ENCODE measurements at places on chromosomes 6 and 20.
A peak's percentile ranks its signal among the peaks of the same experiment; 100 is the strongest.

DNA sequence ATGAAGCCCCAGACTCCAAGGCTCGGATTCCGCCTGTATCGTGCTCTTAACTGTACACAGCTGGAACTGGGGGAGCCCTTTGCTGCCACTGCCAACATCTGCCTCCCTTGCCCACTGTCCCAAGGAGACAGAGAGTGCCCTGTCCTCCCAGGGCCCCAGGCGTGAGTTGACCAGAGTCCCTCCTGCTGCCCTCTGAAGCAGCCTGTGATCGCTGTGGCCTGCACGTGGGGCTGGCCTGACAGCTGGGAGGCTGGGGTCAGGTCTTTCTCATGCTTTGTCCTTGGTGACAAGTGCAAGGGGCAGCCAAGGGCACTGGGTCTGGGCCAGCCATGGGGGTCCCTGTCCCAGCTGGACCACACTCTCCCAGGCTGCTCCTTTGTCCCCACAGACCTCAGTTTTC, 44.3 kb downstream of the KIAA1755 start:
- DNase-seq, result no peak

DNA sequence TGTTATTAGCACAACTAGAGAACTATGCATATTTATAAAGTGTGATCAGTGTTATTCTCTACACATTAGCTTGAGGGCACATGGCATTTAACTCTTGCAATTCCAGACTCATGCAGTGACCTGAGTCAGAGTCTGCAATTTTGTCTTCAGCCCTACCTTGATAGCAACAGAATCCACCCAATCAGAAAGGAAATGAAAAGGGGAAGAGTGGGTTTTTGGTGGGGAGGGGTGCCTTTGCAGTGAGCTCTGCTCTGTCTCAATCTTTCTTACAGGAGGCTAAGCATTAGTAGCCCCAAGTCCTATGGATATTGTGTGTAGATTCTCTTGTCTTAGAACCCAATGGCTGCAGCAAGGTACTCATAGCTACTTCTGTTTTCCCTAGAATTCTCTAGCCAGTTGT, 489.2 kb downstream of the DHX35 start:
- DNase-seq, result peak; percentile 4

DNA sequence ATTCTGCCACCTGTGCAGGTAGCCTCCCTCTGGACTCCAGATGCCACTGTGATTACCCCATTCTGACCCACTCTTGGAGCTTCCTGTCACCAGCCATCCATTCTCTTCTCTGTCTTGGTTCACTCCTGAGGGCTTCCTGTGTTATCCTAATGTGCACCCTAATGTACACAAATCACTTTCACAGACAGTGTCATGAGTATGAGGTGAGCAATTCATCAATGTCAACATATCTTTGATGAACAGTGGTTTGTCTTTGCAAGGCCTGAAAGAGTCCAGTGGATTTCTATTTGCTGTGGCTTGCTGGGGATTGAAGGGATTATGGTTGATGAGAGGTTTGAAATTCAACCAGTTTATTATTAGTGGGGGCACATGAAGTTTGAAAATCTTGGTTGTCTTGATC, 63.8 kb upstream of the EEF1E1 start:
- no peak for DNase-seq

DNA sequence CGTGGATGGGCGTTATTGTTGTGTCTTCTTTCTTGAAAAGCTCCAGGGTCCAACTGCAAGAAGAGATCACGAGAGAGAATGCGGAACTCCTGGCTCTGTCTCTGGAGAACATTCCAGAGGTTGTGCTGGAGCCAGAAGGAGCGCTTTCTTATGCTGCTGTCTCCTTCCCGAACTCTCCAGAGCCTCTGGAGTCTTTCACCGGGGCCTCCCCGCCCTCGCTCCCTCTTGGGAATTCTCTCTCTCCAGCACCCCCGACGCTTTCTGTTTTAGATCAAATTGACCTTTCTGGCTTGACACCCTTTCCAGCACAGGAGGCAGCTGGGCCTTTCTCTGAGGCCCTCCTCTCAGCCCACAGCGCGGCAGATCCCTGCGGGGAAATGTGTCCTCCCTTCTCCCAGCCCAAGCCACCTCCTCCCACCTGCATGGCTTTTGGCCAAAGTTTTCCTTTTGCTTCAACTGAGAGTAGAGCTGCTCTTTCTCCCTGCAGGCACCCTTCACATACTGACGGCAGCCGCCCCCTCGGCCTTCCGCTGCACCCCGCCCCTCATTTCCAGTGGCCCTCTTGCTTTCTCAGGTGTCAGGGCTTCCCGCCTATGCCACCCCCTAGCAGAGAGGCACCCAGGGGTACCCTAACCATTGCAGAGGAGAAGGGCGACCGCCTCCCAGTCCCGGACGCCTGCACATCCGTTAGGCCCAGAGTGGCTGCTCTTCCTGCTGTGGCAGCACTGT, 6.6 kb upstream of the CCR6 start:
- no peak for DNase-seq

DNA sequence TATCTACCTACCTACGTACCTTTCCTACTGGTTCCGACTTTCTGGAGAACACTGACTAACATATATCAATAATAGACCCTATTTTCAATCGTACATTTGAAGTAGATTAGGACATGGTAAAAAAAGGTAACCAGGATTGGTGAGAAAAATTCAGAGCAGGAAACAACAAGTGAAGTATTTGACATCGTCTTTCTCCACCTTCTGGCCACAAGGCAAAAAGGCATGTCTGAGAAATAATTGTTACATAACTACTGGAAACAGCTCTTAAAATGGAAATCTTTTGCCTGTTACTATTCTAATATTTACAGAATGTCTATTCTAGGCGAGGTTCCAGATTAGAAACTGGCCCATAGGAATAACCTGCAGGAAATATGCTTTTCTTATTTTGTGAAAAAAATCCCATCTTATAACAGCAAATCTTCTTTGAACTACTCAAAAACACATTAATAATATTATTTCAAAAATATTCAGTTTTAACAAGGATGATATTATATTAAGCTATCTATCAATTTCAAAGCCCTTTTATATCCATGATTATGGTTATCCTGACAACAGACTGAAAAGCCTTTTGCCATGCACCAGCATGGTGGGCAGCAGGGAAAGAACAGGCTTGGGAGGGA, 80.8 kb downstream of the RCAN2 start:
- peak; percentile 48 for DNase-seq

DNA sequence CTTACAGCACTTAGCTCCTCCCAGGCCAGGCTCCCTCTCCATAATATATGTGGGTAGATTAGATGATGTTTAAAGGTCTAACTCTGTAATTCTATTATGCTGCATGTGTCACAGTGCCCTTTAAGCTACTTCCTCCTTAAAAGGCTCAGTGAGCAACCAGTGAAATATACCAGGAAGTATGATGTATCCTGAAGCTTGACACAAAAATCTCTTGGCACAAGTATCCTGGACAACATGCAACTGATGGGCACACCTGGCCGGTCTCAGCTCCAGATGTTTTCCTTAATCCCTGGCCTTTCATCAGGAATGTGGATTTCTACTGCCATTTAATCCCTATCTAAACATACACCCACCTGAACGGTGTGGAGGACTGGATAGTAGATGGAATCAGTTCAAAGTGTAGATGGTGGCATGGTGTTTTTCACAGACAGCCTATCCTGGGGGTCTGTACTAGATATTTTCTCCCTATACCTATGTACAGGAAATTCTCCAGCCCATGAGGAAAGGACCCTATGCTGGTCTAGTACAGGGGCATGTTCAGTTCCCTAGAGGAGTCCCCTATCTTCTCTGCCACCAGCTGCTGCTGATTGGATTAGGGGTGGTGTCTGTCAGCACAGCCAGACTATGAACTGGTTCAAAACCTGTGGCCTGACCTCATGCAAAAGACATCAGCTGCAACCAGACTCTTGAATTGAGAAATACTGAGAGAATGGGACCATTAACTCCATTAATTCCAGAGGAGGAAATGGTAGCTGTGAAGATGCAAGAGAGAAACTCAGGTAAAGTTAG, 59.4 kb upstream of the CITED2 start:
- DNase-seq, result peak; percentile 67

DNA sequence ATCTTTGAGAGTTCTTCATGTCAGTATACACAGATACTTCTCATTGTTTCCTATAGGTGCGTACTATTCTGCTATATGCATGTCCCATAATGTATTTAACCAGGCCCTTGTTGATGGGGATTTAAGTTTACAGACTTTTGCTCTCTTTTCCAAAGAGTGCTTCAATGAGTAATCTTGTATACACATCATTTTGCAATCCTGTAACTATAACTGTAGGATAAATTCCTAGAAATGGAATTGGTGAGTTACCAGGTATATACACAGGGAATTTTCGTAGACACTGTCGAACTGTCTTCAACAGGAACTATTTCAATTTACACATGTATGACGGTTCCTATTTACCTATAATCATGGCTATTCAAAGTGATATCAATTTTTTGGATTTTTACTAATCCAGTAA, 15.2 kb upstream of the SNRPC start:
- DNase-seq, result no peak

DNA sequence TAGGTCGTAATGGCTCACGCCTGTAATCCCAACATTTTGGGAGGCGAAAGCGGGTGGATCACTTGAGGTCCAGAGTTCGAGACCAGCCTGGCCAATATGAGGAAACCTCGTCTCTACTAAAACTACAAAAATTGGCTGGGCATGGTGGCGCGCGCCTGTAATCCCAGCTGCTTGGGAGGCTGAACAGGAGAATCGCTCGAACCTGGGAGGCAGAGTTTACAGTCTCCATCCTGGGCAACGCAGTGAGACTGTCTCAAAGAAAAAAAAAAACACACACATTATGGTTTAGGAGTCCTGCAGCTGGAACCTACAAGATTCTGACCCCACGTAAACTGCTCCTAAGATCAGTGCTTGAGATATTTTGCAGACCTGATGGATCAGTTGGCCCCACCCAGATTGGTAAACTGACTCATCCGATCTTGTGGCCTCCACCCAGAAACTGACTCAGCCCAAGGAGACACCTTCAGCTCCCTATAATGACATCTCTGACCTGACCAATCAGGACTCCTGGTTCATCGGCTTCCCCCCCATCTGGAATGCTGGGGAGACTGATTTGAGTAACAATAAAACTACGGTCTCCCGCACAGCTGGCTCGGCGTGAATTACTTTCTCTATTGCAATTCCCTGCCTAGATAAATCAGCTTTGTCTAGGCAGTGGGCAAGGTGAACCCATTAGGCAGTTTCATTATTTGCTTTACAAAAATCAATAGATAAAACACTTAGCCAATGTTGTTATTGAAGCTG, 96.2 kb upstream of the BTN3A2 start:
- DNase-seq, result peak; percentile 61

DNA sequence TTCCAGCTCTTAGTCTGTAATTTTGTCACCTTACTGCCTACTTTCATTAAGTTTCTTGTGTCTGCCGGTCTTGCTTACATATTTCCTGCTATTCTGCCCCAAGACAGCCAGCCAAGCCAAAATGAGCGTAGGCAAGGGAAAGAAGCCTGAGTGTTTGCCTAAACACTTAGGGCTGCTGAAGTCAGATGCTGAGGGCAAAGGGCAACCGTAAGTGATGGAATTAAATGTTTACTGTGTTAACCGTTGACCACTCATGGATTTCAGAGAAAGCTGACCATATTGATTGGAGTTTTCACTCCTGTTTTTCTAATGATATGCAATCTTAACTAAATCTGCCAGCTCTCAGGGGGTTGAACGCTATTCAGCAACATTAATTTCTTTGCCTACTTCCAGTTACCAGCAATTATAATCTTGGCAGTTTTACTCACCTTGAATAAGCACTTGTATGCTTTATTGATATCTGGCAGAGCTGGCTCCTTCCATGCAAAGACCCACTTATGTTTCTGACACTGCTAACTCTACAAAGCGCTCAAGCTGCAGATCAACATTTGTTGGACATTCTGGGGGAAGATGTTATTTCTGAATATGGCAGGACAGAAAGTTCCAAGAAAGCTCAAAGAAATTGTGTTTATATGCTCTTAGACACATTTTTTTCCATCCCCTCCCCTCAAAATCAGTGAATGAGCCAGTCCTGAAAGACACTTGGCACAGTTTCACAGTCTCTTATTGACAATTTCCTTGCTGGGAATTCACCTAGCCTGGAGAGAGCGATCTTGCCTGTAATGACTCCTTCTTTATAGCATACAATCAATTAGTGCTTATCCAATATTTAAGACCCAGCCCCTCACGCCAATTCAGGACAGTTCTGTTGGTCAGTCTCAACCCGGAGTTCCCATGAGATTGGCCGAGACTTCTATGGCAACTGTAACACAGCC, 183.8 kb downstream of the PLCB1 start:
- no peak for DNase-seq

DNA sequence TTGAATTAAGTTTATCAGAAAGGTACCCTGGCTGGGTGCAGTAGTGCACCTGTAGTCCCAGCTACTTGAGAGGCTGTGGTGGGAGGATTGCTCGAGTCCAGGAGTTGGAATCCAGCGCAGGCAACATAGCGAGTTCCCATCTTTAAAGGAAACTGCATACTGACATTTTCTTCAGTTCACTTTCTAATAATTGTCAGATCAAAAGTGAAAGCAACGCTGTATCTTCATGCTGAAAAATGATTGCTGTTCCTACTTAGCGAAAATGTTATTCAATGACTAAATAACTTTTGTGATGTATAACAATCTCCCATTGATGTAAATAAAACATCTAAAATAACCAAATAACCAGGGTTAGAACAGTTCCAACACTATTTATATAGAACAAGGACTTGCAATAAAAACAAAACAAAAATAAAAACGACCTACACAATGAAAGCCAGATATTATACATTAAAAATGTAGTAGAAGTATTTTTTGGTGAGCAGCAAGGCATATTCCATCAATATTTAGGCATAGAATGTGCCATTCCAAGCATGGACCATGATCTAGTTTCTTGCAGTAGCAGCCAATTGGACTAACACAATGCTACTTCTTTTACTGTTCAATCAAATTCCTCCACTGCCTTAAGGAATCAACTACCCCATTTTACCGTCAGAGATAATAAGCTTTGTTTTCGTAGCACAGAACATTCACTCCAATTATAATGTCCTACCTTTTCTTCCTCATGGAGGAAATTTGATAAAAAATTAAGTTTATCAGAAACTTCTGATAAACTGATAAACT, 1.5 kb downstream of the LATS1 start:
- peak; percentile 19 for DNase-seq

- DNase-seq, result no peak
Measured at GRCh38 chr20:59831024-59831915, 102.2 kb downstream of the SYCP2 start.

- DNase-seq, result no peak
Measured at GRCh38 chr6:169176361-169176991, 77.2 kb downstream of the THBS2 start.

DNA sequence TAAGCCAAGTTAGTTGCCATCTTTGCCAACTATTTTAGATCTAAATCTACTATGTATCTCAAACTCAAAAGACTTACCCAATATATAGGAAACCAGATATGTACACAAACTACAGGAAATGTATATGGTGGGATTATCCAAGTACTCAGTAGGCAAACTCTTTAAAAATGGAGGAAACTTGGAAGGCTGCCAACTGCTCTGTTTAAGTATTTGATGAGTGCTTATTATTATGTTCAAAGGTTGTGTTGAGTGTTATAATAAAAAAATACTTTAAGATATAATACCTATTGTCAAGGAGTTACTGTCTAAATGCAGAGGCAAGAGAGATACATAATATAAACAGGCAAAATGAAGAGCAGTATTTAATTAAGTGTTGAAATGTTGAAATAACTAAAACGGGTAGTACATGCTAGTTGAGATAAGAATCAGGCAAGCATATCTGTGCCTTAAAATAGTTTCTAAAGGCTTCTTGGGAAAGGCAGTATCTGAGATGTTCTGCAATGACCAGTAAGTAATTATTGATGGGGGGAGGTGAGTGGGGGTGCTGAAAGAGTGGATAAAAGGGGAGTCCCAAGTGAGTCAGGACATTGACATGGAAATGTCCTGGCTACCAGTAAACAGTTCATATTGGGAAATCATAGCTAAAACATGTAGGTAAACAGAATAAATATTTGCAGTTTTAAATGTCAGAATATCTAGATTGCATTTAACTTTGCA, 6.5 kb upstream of the DST start:
- DNase-seq, result peak; percentile 6

- DNase-seq, result peak; percentile 37
Measured at GRCh38 chr6:9628819-9629218, 786.1 kb downstream of the TFAP2A start.
